ENCODE measurements at places on chromosomes 5 and 9.

- DNase-seq = no peak
Observed at GRCh38 chr5:6760686-6761085, 47.5 kb downstream of the TENT4A start.

GRCh38 chr5:160036884-160037283, 27.9 kb downstream of the TTC1 start:
- no peak for DNase-seq

GRCh38 chr9:34576597-34577399, 12.7 kb downstream of the CNTFR start:
- no peak for DNase-seq

DNA sequence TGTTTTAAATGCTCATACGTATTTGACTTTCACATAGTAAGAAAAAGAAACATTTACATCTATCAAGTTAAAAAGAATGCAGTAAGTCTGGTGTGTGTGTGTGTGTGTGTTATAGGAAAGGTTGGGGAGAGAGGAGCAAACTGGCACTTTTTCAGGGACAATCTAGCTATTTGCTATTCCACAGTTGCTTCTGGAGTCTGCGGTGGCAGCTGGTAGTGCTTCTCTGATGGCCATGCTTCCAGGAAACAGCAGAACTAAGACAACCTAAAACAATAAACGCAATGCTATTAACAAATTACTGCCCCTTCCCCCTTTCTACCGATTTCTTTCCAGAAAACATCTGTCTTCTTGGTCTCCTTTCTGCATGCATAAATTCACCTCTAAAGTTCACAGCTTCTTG, 70.0 kb upstream of the CDH10 start:
- DNase-seq = no peak

GRCh38 chr5:174071484-174071883, 26.0 kb downstream of the NSG2 start:
- DNase-seq = no peak
